ENCODE measurements at places on chromosomes 4 and X.

DNA sequence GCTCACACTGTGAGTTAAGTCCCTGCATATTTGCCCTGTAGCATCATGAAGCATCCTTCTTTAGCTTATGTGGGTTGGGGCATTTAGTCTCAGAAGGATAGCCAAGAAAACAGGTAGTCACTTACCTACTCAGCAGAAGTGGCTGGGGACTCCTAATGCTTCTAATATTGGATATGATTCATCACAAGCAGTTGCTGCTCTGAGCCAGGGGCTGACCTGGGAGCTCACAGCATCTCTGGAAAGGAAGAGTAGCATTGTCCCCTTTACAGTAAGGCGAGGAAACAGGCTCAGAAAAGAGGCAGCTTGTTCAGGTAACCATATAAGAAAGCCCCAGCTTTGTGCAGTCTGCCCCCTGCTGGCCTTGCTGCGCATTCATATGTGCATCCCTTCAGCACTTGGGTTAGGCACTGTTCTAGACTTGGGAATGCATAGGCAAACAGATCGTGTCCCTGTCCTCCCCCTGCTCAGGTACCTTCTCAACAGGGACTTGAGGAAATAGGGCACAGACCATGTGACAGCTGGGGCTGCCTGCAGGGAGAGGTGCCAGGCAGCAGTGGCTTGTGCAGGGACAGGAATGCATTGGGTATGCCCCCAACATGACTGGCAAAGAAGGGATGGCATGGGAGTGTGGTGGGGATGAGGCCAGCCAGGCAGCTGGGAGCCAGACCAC lies 35.7 kb upstream of the TBC1D14 start:
- DNase-seq: peak; percentile 74

GRCh38 chrX:137172317-137172948 lies 138.6 kb upstream of the GPR101 start:
- no peak for DNase-seq

- no peak for DNase-seq
These were observed 85.6 kb downstream of the ANTXR2 start for GRCh38 chr4:79987401-79987800.

GRCh38 chrX:124362072-124362471 lies 15.7 kb downstream of the SH2D1A start:
- DNase-seq: no peak

GRCh38 chr4:14816623-14817261 lies 185.5 kb upstream of the CPEB2 start:
- no peak for DNase-seq

GRCh38 chr4:120850018-120850599 lies 72.4 kb downstream of the PRDM5 start:
- DNase-seq: no peak

GRCh38 chr4:176435901-176436292 lies 116.1 kb downstream of the SPCS3 start:
- DNase-seq: no peak

GRCh38 chr4:3402491-3403347 lies 39.0 kb upstream of the HGFAC start:
- peak; percentile 95 for DNase-seq

- no peak for DNase-seq
These were observed 181.8 kb downstream of the USP46 start for GRCh38 chr4:52477191-52477780.

DNA sequence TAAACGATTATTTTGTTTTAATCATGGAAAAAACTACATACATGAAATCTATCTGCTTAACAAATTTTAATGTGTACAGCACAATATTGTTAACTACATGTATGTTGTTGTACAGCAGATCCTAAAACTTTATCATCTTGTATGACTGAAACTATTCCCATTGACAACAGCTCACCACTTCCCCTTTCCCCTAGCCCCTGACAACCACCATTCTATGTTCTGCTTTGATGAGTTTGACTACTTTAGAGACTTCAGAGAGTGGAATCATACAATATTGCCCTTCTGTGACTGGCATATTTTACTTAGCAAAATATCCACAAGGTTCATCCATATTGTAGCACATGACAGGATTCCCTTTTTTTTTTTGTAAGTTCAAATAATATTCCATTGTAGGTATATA lies 185.9 kb downstream of the CFAP299 start:
- no peak for DNase-seq

DNA sequence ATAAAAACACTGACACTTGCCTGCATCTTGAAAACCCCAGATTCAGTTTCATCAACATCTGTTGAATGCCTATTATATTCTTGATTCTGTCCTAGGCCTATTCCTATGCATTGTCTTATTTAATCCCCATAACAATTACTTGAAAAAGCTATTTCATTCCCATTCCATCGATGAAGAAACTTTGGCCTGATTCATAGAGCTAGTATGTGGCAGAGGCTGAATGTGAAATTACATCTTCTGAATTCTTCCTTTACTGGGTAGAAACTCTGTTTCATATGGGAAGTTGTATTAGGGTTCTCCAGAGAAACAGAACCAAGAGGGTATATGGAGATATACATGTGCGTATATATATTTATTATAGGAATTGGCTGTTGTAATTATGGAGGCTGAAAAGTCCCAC lies 35.0 kb upstream of the SLC4A4 start:
- DNase-seq: no peak

- DNase-seq: no peak
These were observed 63.9 kb downstream of the ENPP6 start for GRCh38 chr4:184153781-184154180.

- DNase-seq: no peak
These were observed 18.0 kb downstream of the GC start for GRCh38 chr4:71765821-71766383.

- no peak for DNase-seq
These were observed 66.2 kb upstream of the PGRMC2 start for GRCh38 chr4:128353791-128354190.

DNA sequence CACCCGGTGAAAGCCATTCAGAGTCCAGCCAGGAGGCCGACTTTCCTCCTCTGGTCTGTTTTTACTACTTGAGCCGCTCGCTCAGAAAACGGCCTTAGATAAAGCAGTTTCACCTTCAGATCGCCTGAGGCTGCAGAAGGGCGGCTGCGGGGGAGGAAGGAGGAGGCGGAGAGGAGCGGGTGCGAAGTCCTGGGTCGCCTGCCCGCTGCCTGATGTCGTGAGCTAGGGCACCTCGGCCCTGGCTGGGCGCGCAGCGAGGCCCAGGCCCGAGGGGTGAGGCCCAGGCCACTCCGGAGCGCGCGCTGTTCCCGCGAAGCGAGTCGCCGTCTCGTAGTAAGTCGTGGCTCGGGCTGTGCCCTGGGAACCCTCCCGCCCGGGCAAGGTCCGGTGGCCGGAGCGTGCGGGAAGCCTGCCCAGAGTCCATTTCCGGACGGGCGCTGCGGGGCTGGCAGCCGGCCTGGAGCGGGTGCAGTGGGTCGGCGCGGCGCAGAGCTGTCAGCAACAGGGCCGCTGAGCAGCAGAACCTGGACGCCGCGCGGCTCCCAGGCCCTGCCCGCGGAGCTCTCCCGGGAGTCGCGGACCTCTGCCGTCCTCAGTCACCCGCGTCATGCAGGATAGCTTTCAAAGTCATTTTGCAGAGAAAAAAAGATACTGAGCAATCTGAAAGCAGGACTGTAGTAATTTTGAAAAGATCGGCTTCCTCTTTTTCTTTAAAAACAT lies 18.6 kb downstream of the TRIM2 start:
- peak; percentile 54 for DNase-seq

- DNase-seq: no peak
These were observed 599.8 kb downstream of the GALNTL6 start for GRCh38 chr4:172412851-172413580.
